ENCODE measurements at places on chromosomes 6 and 20.

GRCh38 chr6:113385020-113385431 lies 472.1 kb upstream of the MARCKS start:
- DNase-seq: no peak

DNA sequence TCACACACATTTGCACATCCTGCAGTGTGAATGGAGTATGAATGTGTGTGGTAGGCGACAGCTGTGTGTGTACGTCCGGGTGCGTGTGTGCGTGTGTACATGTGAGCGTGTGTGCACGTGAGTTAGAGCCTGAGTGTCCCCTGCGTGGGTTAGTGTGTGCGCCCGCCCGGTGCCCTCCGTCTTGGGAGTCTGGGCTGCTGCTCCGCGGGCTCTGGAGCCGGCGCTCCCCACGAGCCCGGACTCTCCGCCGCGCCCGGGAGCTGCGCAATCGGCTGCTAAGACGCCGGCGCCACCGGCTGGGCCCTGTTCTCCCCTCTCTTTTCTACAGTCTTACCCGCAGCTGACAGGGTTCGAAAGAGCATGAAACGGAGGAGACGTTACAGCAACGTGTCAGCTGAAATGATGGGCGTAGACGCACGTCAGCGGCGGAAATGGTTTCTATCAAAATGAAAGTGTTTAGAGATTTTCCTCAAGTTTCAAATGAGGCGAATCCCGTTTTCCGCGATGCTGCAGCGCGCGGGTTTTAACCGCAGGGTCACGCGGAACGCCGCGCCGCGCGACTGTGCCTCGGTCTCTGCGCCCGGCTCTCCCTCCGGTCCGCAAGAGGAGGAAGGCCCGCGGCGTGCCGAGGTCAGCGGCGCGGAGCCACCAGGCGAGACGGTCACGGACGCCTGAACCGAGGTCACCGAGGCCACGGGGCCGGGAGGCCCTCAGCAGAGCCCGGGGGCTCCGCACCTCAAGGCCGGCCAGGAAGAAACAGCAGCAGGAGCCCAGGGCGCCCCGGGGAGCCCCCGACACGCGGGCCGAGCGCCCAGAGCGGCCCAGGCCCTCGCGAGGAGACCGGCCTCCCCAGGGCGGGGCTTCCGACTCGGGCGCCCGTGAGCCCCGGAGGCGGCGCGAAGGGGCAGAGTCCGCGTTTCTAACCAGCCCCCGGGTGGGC lies 95.3 kb upstream of the BHLHE23 start:
- peak; percentile 56 for DNase-seq

- DNase-seq: no peak
Measured at GRCh38 chr6:133594652-133595110, 294.2 kb upstream of the TCF21 start.

- DNase-seq: no peak
Measured at GRCh38 chr20:63791497-63792156, 39.4 kb downstream of the ZBTB46 start.

- DNase-seq: no peak
Measured at GRCh38 chr6:157647261-157647915, 175.7 kb upstream of the SNX9 start.
